Lung (tissue), 17 donors: ENCODE measurements at places on chromosomes 1 and 21. TPM values are rescaled to one million over a fixed set of nuclear protein-coding genes. Genes with fewer than 3 reads are reported as not detected.
A peak's percentile ranks its signal among the peaks of the same experiment; 100 is the strongest.

DNA sequence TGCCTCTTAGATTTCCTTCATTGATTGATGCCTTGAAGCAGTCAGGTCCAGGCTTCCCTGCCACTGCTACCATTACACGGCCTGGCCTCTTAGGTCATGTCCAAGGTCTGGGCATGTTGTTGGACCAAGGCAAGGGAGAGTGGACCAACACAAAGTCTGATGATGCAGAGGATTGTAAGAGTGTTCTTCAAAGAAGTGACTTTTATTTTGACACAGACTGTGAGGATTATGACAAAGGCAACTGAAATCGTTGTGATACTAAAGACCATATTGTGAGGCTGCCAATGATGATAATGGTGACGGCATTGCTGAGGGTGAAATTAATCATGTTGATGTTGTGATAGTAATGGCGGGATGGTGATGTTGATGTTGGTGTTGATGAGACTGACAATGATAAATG, 149.5 kb downstream of the GRIK3 start:
- DNase-seq = no peak

GRCh38 chr1:90833466-90834110, 116.5 kb upstream of the BARHL2 start:
- DNase-seq = no peak

GRCh38 chr1:110672001-110672752, 2.6 kb downstream of the KCNA3 start:
- peak; percentile 18 for DNase-seq

DNA sequence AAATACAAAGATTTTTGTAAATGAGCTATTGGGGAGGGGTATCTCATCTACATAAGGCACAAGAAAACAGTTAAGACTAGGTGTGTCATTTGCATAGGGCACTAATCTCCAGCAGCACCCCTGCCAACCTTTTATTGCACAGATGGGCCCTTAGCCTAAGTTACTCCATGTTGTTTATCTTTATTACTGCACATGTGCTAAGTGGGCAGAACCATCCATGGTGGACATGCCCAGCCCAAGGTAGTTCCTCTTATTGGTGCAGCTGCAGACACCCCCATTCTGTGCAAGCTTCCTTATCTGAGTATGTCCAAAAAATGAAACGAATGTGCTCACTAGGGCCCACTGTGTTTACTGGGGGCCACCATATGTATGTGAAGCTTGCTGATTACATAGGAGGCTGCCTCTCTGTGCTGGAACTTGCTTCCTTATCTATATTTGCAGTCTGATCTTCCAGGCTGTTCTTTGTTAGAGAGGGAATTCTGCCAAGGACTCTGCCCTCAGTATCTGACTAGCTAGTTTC, 77.3 kb upstream of the NEK7 start:
- peak; percentile 6 for DNase-seq

DNA sequence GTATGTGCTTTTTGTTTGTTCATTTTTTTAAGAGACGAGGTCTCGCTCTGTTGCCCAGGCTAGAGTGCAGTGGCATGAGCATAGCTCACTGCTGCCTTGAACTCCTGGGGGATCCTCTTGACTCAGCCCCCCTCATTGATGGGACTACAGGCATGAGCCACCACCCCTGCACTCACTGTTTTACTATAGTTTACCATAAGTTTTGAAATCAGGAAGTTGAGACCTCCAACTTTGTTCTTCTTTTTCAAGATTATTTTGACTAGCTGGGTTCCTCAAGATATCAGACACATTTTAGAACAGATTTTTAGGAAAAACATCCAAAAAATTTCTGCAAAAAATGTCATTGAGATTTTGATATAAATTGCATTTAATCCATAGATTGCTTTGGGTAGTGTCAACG, 120.4 kb upstream of the FGGY start:
- DNase-seq = no peak

- DNase-seq = peak; percentile 89
Observed at GRCh38 chr1:186082235-186082937, 292.7 kb downstream of the TPR start.

- no peak for DNase-seq
Observed at GRCh38 chr1:64497088-64497883, 27.4 kb downstream of the CACHD1 start.

DNA sequence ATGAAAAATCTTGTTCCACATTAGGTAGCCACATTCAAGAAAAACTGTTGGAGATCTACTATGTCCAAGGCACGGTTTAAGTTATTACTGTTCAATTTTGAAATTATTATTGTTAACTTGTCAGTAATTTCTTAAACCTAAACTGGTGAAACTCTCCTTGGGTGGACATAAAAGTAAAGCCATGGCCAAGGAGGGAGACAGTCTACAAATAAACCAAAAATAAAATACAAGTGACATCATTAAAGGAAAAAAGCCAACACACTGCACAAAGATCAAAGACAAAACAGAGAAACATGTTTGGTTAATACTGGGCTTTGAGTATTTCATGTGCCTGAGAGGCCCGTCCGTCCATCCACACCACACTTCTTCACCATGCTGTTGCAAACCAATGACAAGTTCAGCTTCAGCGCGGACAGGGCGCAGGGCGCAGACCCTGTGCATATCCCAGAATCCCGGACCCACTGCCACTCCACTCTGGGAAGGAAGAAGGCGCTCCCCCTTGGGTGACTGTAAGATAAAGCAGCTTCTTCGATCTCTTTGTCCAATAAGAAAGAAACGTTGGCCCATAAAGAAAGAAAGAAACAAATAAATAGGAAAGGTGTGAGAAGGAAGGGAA, 918 bp upstream of the RASAL2 start:
- no peak for DNase-seq

- DNase-seq = no peak
Observed at GRCh38 chr21:45263534-45263933, 24.2 kb downstream of the POFUT2 start.

DNA sequence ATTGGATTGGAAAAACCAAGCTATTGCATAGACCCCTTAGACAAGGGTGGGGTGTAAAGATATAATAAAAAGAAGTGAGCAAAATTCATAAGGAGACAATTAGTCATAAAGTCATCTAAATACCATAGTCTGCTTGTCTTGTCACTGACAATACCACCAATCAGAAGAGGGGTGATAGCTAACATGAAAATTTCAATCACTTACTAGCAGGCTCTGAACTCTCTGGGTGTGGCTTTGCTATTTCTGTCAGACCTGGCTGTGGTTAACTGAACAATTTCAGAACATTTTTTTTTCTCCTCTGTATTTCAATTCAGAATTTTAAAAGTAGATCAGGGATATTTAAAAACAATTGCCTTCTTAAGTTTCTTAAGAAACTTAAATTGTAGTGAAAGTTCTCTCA, 158.5 kb upstream of the PRMT6 start:
- no peak for DNase-seq

GRCh38 chr1:63497577-63497976, 25.4 kb downstream of the ITGB3BP start:
- no peak for DNase-seq

- no peak for DNase-seq
Observed at GRCh38 chr1:14737561-14738094, 139.1 kb downstream of the KAZN start.

- DNase-seq = no peak
Observed at GRCh38 chr1:41657679-41658295, 173.3 kb upstream of the EDN2 start.

Gene LIPI
- not detected for total RNA-seq

Gene RNF2
- total RNA-seq = 31.5 TPM

Gene EPHX1
- total RNA-seq = 114 TPM

Gene SELL
- 22.7 TPM for total RNA-seq

Gene ST6GALNAC5
- 23.0 TPM for total RNA-seq

Gene SYF2
- total RNA-seq = 99.4 TPM

Gene SLAMF9
- total RNA-seq = 0.43 TPM

Gene CYYR1
- 38.3 TPM for total RNA-seq

Gene GBP1
- 62.5 TPM for total RNA-seq

Gene ZNF436
- 30.9 TPM for total RNA-seq

Gene FAM177B
- not detected for total RNA-seq

Gene GLIS1
- total RNA-seq = 0.17 TPM
